ENCODE measurements at places on chromosomes 2 and 18.
A peak's percentile ranks its signal among the peaks of the same experiment; 100 is the strongest.

DNA sequence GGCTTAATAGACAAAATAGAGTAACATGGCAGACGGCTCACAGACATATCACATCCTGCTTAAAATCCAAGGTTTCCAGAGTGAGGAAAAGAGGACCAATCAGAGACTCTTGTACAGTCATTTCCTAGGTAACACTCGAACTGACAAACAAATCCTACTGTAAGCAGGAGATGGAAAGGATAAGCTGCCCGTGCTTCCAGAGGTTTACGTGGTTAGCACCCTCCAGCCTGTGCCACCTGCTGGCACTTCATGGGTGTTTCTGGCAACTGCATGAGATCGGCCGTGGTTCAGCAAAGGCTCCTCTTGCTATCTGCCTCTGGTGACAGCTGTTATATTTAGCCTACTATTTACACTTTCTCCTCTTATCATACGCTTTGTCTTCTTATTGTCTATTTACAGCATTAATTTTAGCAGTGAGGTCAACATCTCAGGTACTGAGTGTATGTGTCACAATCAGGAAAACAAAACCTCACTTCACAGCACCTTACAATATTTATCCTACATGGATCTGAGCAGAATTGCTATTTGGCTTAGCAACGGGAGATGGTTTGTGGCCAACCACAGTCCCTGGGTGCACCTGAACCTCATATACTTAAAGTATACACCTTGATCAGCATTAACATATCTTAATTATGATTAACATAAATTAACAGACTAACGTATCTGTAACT, 226.9 kb downstream of the TMEM163 start:
- peak; percentile 20 for DNase-seq

- DNase-seq: no peak
Measured at GRCh38 chr2:10402062-10402585, 46.0 kb downstream of the ODC1 start.

GRCh38 chr2:225400060-225400511, 576 bp downstream of the NYAP2 start:
- DNase-seq: peak; percentile 45

DNA sequence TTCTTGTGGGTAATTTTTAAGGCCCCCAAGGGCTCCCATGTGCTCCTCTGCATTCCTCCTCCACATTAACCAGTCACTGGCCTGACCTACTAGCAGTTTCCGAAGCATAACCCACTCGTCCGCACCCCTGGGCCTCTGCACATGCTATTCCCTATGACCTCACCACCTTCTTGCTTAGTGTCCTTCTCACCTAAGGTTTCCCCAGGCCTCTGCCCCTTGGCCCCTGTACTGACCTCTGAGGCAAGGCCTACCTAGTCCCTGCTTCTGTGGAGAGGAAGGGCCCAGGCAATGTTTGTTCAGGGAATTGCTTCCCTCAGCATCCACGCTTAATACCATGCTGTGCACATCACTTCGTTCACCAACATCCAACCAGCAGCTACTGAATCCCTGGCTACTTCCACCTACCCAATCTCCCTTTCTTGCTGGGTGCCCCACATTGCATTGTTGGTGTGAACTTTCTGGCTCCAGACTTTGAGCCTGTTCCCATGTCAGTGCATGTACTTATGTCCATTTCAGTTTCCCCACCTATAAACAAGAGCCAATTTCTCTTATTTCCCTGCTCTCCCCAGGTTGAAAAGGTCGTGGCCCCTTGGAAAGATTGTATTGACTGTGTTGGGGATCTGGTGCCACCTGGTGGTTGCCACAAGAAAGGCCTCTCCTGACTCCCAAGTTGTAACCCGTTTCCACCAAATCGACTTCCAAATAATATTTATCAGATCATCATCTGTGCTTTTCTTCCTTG, 19.2 kb upstream of the TMEM177 start:
- DNase-seq: peak; percentile 42

- no peak for DNase-seq
Measured at GRCh38 chr2:102460467-102460866, 12.6 kb upstream of the SLC9A4 start.

GRCh38 chr2:72367530-72368225, 220.0 kb upstream of the CYP26B1 start:
- DNase-seq: peak; percentile 72

DNA sequence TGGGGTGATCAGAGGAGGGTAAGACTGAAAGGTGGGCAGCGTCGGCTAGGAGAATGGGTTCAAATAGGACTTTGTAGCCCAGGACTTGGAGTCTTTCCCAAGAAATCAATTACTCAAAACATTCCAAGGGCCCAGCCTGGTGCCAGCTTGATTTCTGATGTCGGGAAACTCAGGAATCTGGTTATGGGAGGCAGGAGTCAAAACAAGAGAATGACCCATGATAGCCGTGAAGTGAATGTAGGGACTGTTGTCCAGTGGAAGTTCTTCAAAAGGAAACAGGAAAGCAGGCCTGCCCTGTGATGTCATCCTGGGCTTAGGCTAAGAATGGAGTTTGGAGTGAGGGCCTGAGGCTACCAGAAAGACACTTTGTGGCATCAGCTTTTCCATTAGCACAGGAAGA, 67.4 kb upstream of the SLC14A2 start:
- no peak for DNase-seq

- no peak for DNase-seq
Measured at GRCh38 chr18:61308795-61309393, 24.3 kb upstream of the CDH20 start.

GRCh38 chr2:187982668-187983067, 309.0 kb upstream of the GULP1 start:
- no peak for DNase-seq

GRCh38 chr2:166373951-166374350, 1.8 kb downstream of the SCN9A start:
- peak; percentile 75 for DNase-seq

- no peak for DNase-seq
Measured at GRCh38 chr2:156787517-156787916, 351.3 kb downstream of the GPD2 start.

DNA sequence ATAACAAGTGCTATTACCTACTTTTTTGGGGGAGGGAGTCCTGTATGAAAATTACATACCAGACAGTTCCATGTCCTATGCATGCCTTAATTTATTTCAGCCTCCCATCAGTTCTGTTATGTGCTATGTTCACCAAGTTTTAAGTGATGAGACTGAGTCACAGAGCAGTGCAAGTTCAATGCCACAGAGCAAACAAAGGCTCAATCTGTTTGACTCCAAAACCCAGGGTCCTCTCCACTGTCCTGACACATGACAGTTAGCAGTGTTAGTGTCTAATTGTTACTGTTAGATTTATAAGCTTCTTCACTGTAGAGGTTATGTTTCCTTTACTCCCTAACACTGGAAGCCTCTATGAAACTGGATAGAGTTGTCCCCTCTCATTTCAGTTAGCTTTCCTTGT, 498.0 kb downstream of the PARD3B start:
- no peak for DNase-seq

DNA sequence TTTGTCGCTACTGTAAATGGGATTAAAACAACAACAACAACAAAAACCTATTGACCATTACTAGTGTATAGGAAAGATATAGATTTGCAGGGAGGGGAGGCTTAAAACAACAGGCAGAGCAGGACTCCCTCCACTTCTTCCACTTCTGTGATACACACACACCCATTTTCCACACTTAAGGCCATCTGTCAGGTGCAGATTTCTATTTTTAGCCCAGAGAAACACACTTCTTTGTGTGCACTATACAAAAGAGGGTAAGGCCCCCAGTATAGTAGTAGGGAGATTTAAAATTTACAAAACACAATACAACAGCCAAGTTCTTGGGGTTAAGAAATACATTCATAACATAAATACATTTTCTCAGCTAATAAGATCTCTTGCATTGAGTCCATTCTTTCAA, 22.4 kb downstream of the PTPN2 start:
- no peak for DNase-seq

GRCh38 chr2:207097278-207097677, 68.5 kb downstream of the KLF7 start:
- DNase-seq: no peak

DNA sequence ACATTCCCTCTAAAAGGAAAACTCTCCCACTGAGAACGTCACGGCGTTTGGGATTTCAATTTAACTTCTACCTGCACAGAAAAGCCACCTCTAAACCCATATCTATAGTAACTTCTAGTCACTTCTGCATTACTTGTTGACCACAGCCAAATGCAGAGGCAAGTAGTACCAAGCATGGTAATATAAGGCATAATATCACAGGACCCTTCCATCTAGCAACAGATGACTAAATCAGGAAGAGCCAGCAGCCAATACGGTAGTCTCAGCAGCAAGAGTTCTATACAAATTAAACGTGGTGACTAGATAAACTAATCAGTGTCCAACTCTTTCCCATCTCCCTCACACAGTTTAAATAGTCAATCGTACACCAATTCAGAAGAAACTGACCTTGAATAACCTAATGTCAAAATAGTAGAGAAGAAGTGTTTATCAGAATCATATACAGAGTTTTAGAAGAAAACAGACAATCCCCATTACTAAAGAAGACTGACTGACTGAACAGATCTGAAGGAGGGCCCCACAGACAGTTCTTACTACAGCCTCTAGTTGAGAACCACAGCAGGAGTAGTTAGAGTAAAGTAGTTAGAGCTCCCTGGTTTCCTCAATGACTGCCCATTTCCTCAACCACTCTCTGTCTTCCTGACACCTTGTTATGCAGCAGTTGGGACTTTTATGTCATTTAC, 30.0 kb downstream of the MEMO1 start:
- DNase-seq: peak; percentile 17

- no peak for DNase-seq
Measured at GRCh38 chr2:177143444-177143843, 69.2 kb upstream of the HNRNPA3 start.

DNA sequence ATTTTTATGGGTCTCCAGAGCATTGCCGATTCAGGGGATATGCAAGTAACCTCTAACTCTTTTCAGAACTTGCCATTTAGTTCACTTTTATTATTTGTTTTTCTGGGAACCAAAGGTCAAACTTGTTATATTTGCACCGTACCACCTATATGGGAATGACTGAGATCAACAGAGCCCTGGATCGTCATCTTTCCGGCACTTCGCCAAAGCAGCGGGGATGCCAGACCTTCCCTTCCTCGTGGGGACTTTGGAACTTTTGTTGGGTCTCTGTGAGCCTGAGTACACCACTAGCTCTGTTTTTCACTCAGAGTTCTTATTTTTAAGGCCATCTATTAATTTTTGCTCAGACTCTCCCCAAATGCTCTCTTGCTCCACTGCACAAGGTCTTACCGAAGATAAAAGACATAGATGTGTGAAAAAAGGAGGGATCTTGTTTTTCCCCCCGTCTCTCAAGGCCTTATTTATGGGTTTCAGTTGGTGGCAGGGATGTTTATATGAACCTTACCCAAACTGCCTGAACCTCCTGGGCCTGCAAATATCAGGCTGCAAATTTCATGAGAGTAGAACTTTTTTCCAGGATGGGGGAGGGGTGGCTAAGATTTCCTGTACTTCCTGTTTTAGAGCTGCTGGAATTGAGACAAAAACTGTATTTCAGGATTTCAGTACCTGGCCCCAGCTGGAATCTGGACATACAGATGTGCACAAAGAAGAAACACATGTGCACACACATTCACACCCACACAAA, 350.3 kb downstream of the HRH4 start:
- no peak for DNase-seq

- no peak for DNase-seq
Measured at GRCh38 chr2:45833968-45834344, 182.5 kb downstream of the PRKCE start.

GRCh38 chr2:43157506-43158246, 68.7 kb downstream of the ZFP36L2 start:
- DNase-seq: no peak

DNA sequence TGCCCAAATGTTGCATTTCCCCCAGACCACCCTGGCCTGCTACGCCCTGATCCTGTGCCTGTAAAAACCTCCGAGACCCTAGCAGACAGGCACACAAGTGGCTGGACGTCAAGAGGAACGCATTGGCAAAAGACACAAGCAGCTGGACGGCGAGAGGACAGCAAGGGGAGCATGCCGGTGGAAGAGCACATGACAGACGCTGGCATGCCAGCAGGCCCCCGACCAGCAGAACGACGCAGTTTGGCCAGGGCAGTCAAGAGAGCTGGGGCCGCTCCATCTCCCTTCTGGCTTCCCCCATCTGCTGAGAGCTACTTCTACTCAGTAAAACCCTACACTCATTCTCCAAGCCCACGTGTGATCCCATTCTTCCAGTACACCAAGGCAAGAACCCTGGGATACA, 42.1 kb downstream of the SAP130 start:
- no peak for DNase-seq

GRCh38 chr2:28687171-28687570, 64.5 kb upstream of the PPP1CB start:
- no peak for DNase-seq

DNA sequence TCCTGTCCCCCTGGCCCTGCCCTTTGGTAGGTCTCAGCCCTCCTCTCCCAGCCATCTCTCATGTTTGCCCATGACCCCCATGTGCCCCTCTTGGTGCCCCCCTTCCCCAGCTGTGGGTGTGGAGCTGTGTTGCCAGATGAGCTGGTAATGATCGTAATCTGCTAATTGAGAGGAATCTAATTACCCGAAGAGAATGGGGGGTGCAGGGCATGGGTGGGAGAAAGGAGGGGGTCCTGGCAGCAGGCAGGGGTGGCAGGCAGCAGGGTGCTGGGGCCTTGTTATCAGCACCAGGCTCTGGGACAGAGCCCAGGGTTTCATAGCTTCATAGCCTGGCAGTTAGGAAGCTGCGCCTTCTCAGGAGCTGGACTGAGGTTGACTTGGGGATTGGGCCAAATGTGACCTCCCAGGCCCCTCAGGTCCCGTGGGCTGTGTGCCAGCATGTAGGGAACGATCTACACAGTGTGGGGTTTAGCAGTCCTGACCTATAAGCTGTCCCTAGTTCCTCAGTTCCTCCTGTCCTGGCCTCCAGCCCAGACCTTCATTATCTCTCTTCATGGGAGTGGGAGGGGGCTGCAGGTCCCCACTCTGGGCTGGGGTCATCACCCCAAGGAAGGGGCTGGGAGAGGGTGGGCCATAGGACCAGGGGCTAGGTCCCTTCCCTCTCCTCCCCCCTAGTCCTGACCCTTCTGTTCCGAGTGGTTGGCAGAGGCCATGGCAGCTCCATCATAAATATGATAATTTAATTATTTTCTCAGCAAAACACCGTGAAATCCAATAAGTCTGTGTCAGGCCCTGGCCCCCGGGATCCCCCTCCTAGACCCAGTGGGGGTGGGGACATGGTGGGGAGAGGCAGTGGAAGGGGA, 6.5 kb upstream of the ASIC4 start:
- DNase-seq: no peak

- no peak for DNase-seq
Measured at GRCh38 chr2:60320724-60321123, 232.7 kb downstream of the BCL11A start.

DNA sequence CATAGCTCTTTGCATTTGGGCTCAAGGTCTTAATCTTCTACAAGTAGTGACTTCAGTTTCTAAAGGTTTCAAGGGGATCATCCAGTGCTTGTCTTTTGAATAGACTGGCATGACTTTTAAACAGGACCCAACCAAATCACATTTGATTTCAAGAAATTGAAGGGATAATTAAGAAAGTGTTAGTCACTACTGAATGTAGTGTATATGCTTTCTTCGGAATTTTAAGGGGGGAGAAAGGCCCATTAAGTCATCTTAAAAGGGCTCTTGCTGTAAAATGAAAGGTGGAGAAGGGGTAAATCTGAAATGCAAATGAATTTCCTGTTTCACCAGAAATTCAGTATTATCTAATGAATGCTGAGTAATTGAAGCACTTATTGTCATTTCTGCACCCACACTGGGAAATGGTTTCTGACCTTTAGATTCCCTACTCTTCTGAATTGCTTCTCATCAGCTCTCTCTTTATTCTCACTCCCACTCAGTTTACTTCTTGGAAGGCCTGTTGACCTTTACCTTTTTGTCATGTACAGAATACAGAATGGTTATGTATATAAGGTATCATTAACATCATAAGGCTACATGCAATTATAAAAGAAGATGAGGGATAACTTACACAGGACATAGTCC, 241.4 kb downstream of the SLC8A1 start:
- no peak for DNase-seq

Data from NCI-H460 (cell line).